ENCODE measurements at places on chromosomes 1 and 21.

DNA sequence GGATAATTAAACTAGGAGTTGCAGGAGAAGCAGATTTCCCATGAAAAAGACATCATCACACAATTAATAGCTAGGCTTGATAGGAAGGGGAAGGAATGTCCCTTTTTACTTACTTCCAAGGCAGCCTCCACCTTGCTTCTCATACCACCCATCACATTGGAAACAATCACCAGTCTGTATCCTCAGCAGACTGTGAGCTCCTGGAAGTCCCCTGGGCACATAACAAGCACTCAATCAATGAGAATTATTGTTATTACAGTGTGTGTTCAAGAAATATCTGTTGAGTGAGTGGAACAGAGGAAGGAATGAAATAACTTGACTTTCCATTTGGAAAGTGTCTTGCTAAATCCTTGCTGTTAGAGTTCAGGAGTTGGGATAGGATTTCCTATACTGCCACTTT, 36.2 kb downstream of the HIVEP3 start:
- no peak for DNase-seq

- no peak for DNase-seq
Observed at GRCh38 chr1:206824331-206824730, 41.1 kb upstream of the IL20 start.

- no peak for DNase-seq
Observed at GRCh38 chr1:164787834-164788231, 228.8 kb downstream of the PBX1 start.

- DNase-seq: no peak
Observed at GRCh38 chr1:8378981-8379470, 61.1 kb downstream of the SLC45A1 start.

DNA sequence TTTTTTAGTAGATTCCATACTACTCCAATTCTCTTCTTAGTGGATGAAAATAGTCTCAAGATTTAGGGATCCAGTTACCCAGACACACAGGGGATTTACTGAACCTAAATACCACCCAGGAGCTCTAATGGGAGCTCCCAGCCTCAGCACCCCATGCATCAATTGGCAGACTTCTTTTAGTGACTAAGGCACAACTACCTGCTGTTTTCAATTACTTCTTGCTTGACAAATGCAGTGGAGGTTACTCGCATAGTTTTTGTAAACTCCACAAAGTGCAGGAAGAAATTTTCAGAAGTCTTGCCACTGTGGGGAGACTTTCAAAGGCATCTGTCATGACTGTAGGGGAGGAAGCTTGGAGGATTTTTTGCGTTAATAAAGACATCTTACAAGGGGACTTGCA, 35.5 kb upstream of the MAP10 start:
- DNase-seq: no peak

DNA sequence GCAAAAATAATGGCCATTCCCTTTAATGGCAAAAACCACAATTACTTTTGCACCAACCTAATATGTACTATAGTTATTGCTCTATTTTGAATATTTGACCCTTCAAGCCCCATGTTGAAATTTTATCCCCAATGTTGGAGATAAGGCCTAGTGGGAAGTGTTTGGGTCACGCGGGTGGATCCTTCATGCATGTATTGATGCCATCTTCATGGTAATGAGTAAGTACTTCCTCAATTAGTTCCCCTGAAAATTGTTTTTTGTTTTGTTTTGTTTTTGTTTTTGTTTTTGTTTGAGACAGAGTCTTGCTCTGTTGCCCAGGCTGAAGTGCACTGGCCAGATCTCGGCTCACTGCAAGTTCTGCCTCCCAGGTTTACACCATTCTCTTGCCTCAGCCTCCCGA, 9.8 kb upstream of the USP25 start:
- DNase-seq: no peak

DNA sequence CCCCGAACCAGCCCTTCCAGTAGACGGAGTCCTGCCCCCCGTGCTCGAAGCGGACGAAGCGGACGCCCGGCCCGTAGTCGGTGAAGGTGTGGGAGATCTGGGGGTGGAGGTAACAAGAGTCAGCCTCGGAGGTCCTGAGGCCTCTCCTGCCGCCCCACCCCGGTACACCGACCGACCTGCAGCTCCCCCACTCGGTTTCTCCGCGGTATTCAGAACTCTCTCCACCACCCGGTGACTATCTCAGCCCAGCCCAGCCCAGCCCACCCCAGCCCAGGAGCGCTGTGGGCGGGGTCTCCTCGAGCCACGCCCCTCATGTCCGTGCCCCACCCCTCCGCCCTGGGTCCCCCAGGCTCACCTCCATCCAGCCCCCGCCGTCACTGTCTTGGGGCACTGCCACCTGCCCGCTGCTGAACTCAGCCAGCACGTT, 5.5 kb downstream of the FBXO2 start:
- no peak for DNase-seq

DNA sequence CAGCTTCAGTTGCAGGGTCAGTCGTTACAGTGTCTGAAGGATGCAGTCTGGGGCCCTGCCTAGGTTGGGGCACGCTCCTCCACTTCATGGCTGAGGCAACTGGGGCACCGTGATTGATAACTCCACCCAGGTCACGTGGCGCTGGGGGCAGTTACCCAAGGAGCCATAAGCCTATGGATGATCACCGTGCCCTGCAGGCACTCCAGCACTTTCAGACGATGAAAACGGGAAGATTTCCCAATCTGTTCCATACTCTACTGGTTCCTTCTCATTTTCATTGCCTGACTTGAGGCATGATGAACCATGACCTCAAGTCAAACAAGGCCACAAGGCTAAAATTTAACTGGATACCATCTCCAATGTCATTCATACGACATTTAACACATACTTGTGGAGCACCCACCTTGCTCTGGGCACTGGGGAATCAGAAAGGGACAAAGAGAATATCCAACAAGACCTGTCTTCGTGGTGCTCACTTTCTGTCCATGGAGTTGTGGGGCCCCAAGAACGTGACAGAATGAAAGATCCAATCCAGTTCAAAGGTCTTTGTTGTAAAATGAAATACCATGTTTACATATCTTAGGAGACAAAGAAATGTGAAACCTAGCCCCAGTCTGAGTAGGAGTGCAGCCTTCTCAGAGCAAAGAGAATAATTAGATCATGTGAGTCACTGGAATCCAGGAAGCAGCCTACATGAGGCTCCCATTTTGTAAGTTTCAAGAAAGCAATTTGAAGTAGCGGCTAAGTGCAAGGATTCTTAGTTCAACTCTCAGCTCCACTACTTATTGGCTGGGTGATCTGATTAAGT, 39.4 kb upstream of the SPOCD1 start:
- no peak for DNase-seq

- DNase-seq: no peak
Observed at GRCh38 chr21:41866274-41866809, 12.8 kb downstream of the PRDM15 start.

DNA sequence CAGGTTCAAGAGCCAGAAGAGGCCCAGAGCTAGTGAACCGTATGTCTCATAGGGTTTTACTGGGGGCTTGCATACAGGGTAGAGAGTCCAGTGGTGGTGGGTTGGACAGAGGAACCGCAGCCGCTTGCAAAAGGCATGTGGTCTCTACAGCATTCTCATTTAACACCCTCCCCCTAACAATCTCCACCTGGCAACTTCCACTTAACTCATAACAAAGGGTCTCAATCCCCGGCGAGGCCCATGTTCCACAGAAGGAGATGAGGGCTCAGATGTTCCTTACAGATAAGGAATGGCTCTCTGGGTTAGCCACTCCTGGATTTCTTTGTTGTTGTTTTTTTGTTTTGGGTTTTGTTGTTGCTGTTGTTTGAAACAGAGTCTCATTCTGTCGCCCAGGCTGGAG, 106.1 kb downstream of the APP start:
- DNase-seq: no peak

DNA sequence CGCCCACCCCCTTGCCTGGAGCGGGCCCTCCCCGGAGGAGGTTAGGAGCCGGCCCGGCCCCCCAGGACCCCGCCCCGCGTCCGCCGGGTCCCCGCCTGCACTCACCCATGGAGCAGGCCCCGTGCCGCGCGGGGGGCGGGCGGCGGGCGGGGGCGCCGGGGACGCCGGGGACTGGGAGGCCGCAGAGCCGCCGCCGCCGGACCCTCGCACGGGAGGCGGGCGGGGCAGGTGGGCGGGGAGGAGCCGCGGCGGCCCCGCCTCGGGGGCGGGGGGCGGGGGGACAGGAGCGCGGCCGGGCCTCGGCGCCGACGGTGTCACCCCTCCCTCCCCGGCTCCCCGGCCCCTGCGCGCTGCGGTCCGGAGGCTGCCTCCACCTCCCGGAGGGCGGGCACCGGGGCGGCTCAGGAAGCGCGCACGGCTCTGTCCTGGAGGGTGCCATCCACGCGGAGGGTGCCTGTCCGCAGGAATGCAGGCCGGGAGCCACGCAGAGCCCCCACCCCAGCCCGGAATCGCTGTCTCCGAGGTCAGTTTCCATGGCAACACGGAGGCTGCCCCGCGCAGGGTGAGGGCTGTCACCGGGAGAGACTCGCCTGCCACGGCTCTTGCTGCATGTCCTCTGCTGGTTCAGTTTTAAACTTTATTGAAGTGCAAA, 5.9 kb upstream of the PLEKHG5 start:
- DNase-seq: no peak

DNA sequence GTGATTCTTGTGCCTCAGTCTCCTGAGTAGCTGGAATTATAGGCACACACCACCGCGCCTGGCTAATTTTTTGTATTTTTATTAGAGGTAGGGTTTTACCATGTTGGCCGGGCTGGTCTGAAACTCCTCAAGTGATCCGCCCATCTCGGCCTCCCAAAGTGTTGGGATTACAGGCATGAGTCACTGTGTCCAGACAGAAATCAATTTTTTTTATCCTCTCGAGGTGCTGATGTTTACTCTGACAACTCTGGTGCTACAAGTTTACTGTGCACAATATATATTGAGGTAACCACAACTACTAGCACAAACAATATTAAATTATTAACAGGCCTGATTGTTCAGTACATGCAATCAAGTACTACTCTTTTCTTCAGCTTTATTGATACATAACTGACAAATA, 39.7 kb downstream of the F13B start:
- DNase-seq: no peak

GRCh38 chr1:167330601-167331293, 110.1 kb downstream of the POU2F1 start:
- DNase-seq: no peak

- no peak for DNase-seq
Observed at GRCh38 chr21:19013916-19014315, 610.3 kb upstream of the TMPRSS15 start.

DNA sequence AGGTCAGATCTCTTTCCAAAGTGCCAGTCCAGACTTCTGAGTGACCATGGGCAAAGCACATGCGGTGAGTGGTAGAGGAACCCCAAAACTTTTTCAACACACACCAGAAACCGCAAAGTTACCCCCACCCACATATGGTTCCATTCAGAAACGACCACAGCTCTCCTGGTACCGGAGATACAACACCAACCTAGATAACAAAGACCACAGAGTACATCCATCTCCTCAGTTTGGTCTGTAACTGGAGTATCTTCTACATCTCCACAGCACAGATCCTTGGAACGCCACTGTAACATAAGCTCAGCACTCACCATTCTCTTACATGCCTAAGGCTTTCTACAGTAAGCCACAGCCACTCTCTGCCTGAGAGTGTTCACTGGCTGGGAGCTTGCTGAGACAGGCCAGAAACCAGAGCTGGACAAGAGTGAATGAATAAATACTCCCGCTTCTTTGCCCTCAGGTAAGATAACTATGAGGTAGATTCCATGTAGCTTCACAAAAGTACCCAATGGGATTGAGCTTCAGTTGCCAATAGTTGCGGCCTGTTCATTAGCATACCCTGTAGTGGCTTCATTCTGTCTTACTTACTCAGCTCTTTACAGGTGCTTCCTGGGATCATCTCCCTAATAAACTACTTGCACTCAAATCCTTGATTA, 81.8 kb downstream of the SMYD3 start:
- no peak for DNase-seq

- no peak for DNase-seq
Observed at GRCh38 chr1:230122366-230123279, 55.6 kb downstream of the GALNT2 start.

GRCh38 chr1:55446351-55446750, 231.2 kb upstream of the USP24 start:
- DNase-seq: no peak

GRCh38 chr1:87338566-87338965, 9.9 kb downstream of the LMO4 start:
- DNase-seq: no peak

DNA sequence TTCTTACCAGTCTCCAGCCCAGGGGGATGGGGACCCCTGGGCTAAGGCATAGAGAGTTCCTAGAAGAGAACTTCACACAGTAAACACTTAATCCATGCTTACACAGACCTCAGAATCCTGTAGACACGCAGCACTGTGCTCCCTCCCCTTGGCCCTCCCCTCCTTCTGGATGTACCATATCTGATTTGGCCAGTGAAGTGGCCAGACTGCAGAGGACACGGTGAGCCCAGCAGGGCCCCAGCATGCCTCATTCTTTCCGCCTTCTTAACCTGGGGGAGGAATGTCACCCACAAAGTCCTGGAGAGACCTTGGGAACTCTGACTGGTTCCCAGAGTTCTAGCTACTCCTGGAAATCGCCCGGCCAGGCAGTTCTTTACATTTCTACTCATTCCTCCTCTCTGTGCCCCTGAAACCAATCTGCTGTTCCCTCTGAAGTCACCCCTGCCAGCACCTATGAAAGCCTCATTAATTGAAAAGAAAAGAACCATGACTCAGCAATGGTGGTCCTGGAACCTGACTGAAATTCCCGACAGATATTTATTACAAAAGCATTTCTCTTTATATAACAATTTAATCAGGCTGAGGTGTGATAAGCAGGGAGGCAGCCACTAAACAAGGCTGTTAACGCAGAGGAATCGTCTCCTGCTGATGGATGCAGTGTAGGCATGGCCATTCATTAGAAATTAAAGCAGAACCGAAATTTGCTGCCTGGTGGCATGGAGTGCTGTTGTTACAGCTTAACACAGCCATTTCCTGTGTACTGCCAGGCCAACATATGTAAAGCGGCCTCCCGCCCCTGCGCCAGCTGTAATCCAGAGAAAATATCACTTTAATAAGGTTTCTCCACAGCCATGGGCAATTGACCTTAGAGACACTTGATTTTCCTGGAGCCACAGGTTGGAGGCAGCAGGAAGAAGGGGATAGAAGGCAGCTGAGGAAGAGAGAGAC, 74.6 kb upstream of the KCND3 start:
- no peak for DNase-seq

DNA sequence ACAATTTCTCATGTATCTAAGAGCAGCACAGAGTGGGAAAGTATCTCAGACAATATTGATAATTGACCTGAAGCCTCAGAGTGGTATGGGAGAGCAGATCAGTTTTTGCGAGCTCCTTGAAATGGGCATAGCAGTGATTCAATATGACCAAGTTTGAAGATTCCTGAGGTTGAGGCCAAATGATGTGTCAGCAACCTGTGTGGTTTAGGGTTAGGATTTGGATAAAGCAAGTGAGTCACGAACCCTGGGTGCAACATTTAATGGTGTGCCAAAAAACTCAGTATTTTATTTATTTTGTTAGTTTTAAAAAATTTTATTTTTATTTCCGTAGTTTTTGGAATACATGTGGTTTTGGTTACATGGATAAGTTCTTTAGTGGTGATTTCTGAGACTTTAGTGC, 92.5 kb upstream of the C21orf91 start:
- DNase-seq: no peak

- no peak for DNase-seq
Observed at GRCh38 chr1:181119093-181119989, 30.8 kb downstream of the IER5 start.

Measured in bone marrow (tissue), 2 donors.